ENCODE measurements at places on chromosomes 4 and X.

DNA sequence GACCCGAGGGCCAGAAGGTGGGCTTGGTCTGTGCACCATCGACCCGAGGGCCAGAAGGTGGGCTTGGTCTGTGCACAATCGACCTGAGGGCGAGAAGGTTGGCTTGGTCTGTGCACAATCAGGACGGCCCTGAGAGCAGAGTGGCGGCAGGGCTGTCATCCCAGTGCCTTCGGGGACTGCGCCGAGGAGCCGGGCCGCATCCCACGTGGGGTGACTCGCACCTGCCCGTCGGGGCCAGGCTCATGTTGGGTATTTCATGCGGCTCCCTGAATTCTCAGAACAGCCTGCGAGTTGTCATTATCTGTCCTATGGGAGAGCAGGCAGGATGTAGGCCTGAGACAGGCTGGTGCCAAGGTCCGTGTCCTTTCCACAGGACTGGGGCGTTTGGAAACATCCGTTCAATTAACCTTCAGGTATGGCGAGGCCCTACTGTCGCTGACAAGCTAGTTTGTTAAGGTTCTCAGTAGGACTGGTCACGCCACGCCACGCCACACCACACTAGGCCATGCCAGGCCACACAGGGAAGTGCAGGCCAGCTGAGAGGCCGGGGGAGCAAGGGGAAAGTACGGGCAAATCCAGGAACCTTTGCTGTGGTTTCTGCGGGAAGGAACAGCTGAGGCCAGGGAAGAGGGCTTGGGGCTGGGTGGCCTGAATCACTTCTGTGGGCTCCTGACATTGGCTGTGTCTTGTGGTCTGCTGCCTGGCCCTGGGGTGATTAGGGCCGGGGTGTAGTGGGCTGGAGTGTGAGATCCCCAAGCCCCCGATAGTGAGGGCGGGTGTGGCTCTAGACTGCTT lies 182.9 kb downstream of the AFAP1 start:
- peak; percentile 69 for DNase-seq

DNA sequence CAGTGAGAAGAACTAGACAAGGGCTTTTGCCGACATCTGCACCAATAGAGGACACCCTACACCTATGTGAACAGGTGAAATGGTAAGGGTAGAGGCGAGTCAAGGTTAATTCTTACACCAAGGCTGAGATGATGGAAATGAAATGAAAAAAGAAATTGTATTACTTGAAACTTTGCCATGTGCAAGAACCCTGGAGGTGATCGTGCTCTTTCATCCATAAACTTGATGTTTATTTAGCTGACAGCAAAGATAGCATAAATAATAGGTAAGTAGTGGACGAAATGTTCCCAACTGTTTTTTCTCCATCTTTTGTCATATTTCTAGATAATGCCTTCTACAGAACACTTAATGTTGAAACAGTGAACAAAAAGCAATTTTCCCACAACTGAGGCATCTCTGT lies 162.5 kb downstream of the BANK1 start:
- DNase-seq = no peak

DNA sequence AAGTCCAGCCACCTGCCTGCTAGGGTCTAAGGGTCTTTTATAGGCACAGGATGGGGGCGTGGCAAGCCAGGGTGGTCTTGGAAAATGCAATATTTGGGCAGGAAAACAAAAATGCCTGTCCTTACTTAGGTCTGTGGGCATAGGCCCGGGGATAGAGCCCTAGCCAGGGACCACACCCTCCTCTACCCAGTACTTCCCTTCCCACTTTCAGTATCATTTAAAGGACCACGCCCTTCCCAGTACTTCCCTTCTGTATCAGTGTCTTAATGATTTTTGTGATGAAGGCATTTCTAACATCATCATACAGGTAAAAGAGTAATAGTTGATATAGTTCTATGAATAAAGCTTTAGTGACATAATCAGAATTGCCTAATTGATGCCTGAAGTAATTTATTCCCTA lies 11.4 kb downstream of the BANK1 start:
- DNase-seq = peak; percentile 54

DNA sequence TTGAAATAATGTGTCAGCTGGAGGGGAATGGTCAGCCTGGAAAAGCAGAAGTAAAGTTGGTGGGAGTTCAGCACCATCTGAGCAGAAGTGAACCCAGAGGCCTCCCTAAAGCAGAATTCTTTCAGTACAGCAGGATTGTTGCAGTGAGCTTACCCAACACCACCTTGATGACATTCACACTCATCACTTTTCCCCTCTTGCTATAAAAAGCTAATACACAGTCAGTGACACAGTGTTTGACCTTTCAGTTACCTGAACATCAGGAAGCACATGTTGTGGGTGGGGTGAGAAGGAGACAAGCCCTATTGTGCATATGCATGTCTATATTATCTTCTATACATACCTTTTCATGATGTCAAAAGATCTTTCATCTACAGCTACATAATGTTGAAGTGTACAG lies 624.7 kb upstream of the ZFP42 start:
- DNase-seq = no peak

DNA sequence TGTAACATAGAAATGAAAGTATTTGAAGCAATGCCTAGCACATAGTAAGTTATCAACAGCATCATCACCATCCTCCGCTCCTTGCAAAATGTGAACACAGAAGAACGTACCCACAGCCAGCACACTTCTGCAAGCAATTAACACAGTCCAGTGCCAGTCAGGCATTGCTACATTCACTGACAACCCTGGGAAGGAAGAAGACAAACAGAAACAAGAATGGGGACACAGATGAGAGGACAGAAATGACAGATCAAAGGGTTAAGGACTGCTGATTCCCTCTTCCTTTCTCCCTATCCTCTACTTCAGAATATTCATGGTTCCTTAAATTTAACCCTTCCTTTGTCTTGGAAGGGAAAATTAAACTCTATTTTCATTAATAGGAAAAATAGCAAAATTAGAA lies 53.1 kb downstream of the CHM start:
- DNase-seq = no peak

- DNase-seq = no peak
Measured at GRCh38 chr4:7128644-7129043, 60.8 kb upstream of the GRPEL1 start.

GRCh38 chrX:121655276-121655675 lies 607.9 kb downstream of the GLUD2 start:
- DNase-seq = no peak

DNA sequence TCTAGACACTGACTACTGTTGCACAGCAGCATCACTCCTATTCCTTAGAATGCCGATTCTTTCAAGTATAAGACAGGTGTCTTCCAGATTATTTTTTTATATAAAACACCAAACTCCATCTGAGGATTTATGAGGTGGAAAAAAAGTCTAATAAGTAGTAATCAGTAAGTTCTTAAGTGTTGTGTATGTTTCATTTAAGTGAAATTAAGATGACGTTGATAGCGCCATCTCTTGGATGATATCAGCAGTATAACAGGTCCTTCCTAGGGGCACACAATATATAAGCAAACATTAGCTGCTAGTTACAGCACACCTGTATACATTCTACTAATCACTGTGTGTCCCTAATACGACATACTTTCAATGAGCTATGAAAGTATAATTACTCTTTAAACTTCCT lies 99.6 kb upstream of the STS start:
- DNase-seq = no peak

GRCh38 chrX:30900227-30900626 lies 11.2 kb upstream of the TAB3 start:
- DNase-seq = no peak

GRCh38 chr4:128596115-128596514 lies 213.4 kb upstream of the JADE1 start:
- DNase-seq = no peak

Measured in suppressor macrophage treated with lipopolysaccharide for 4 hours (primary cell).